Central memory CD4-positive, alpha-beta T cell (primary cell): ENCODE measurements at places on chromosomes 6 and 20.

GRCh38 chr6:157514659-157515496 is 133.9 kb downstream of the ZDHHC14 start:
- no peak for DNase-seq

GRCh38 chr6:34791701-34792604 is at the start of gene BLTP3A:
BLTP3A (plus strand) TSS chr6:34792083; CDS start chr6:34792251, 168 bp downstream.
- DNase-seq = peak; percentile 68

DNA sequence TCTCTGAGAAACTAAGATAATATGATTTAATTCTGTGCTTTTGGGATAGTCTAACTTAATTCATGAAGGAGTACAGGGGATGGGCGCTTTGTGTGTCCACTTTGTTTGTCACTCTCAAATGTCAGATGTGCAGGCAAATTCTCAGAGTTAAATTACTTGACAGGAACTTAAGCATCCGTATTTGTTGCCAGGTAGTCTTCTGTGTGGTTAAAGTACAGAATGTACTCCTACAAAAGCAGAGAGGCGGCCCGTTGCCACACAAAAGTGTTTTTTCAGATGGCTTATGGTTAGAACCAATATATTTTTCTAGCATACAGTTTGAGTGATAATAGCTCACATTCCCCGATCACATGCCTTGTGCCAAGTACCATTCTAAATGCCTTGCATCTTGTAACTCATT is 234.4 kb downstream of the LAMA2 start:
- DNase-seq = no peak

- no peak for DNase-seq
These were observed 52.1 kb downstream of the SOD2 start for GRCh38 chr6:159640722-159641482.

GRCh38 chr6:123928529-123928928 is 124.9 kb downstream of the NKAIN2 start:
- DNase-seq = no peak

DNA sequence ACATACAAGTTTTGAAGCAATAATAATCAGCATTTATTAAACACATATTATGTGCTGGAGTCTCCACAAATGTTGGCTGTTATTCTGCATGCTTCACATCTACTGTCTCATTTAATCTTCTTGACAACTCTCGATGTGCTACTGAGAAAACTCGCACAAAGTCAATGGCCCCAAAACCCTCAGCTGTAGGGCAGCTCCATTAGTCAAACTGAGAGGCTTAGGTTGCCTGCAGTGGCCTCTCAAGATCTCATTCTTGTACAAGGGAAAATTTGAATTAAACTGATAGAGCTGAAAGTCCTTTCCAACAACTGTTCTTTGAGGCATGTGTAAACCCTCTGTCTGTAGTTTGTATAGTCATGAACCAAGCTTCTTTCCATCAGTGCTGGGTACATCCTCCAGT is 49.8 kb downstream of the MBOAT1 start:
- DNase-seq = no peak

DNA sequence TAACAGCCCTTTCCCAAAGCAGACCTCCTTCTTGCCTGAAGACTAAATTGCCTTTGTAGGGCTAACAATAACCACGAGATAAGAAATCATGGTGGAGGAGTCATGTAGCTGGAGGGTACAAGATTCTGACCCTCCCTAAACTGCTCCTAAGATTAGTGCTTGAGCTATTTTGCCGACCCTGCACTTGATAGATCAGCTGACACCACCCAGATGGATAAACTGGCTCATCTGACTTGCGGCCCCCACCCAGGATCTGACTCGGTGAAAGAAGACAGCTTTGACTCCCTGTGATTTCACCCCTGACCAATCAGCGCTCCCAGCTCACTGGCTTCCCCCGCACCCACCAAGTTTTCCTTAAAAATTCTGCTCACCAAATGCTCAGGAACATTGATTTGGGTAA is 57.6 kb upstream of the UNC93A start:
- DNase-seq = no peak

DNA sequence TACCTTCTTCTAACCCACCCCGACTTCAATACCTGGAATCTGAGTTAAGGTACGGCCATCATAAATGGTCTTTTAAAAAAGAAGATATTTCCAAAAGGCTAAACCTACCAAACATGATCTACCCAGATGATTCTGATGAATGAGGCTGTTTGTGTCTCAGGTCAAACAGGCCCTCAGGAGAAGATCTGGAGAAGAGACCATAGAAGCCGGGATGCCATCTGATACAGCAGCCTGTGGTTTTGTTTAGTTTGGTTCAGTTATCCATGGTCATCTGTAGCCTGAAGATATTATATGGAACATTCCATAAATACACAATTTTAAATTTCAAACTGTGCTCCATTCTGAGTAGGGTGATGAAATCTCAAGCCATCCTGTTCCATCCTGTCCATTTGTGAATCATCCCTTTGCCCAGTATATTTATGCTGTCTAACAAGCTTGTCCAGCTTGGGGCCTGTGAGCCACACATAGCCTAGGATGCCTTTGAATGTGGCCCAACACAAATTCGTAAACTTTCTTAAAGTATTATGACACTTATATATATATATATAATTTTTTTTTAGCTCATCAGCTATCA is 4.0 kb upstream of the CAP2 start:
- DNase-seq = no peak

DNA sequence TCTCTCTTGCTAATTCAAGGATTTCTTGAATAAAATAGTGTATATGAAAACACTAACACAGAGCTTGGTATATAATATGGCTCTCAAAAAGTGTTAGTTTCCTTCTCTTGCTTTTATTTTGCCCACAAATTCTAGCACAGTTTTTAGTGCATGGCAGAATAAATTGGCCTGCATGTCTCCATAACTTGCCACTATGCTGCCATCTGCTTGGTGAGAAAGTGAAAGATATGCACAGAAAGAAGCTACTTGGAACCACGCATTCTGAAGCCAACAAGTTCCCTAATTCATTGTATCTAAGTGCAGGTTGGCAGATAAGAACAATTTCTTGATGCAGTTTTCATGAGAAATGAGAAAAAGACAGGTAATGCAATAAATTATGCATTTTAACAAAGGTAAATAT is 101.2 kb downstream of the EPHA7 start:
- DNase-seq = no peak

DNA sequence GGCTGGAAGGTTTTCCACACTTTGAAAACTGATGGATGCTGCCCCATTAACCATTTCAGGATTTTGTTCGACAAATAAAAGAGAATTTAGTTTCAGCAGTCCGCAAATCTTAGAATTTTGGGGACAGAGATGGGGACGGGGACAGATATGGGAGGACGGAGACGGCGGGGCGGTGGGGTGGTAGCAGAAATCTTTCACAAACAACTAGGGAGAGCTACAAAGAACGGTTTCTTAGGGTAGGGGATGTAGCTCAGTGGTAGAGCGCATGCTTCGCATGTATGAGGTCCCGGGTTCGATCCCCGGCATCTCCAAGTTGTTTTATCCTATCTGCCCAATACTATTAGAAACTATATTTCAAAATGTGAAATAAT is 15.1 kb downstream of the HMGN4 start:
- peak; percentile 75 for DNase-seq

GRCh38 chr20:43567477-43567876 is 8.7 kb downstream of the SGK2 start:
- DNase-seq = no peak

GRCh38 chr6:168428052-168428826 is 12.7 kb upstream of the SMOC2 start:
- DNase-seq = no peak

- DNase-seq = no peak
These were observed 158.3 kb downstream of the GMPR start for GRCh38 chr6:16396497-16397319.

GRCh38 chr6:119240257-119241110 is 109.1 kb downstream of the MAN1A1 start:
- DNase-seq = no peak

GRCh38 chr20:19995220-19995863 is 21.8 kb upstream of the NAA20 start:
- DNase-seq = peak; percentile 34

DNA sequence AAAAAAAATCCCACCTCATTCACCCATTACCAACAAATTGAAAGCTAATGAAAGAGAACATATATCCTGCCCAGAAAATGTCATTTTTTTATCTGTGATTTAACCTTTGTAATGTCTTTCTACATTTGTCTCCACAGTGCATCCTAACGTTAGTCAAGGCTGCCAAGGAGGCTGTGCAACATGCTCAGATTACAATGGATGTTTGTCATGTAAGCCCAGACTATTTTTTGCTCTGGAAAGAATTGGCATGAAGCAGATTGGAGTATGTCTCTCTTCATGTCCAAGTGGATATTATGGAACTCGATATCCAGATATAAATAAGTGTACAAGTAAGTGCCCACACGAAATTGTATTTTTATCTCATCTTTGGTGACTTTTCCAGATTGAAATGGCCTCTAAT is 30.0 kb downstream of the RSPO3 start:
- no peak for DNase-seq

- no peak for DNase-seq
These were observed 3.5 kb upstream of the TGIF2 start for GRCh38 chr20:36569847-36570429.

GRCh38 chr6:46059608-46060007 is 43.9 kb upstream of the CLIC5 start:
- DNase-seq = no peak
